Activated CD8-positive, alpha-beta memory T cell treated with anti-CD3 and anti-CD28 coated beads for 1 hour (primary cell): ENCODE measurements at places on chromosomes 11 and 22.
A peak's percentile ranks its signal among the peaks of the same experiment; 100 is the strongest.

- no peak for DNase-seq
Measured at GRCh38 chr22:48574776-48575617, 1252.7 kb downstream of the BRD1 start.

- DNase-seq, result no peak
Measured at GRCh38 chr11:27028561-27028965, 12.1 kb upstream of the BBOX1 start.

GRCh38 chr11:95592471-95592870 is 197.1 kb downstream of the FAM76B start:
- DNase-seq, result no peak

DNA sequence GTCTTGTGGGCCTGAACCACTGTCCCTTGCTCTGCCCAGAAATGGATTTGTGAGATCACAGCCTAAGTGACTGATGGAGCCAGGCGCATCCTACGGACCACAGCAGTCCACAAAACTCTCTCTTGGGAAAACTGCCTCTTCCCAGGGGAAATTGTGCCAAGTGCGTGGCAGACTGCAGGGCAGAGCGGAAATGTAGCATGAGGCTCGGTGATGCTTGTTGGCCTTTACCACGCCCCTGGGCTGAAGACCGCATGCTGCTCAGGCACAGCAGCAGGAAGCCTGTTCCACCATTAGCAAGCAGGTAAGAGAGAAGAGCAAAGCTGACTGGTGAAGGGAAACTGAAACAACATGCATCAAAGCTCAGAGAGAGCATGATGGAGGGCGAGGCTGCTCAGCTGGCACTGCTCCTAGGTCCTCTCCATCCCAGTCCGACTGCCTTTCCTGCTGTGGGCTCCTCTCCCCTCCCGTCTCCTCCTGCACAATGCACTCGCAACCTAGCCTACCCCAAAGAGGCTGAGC is 26.5 kb upstream of the SCARF2 start:
- DNase-seq, result peak; percentile 37
